Kidney capillary endothelial cell (primary cell): ENCODE measurements at places on chromosomes 11 and 22.

DNA sequence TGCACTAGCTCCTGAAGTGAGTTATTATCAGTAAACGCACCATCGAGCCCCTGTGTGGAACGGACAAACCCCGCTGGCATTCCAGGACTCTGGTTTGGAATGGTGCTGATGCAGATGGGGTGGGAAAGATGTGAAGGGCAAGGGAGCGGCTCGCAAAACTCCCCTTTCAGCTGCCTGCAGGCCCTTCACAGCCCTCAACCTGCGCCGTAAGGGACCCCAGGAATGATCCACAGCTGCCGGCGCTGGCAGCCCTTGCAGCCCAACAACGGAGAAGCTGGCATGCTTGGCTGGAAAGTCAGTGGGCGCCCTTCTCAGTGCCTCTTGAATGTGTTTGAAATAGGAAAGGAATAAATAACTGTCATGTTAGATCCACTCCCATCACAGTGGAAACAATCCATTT lies 1445.5 kb downstream of the BRD1 start:
- DNase-seq = no peak

- no peak for DNase-seq
These were observed 1234.0 kb downstream of the TBC1D22A start for GRCh38 chr22:47996446-47996857.

DNA sequence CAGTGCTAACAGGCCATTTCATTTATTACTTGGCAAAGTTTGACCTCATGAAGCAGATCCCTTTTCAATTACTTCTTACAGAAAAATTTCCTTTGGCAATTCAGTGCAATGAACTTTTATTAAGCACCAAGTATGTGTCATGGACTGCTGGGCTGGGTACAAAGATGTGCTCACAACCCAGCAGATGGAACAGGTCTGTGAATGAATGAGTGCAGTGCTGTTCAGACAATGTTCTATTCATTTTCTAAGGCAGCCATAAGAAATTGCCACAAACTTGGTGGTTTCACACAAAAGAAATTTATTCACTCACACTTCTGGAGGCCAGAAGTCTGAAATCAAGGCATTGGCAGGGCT lies 428.5 kb downstream of the SOX6 start:
- DNase-seq = no peak

- DNase-seq = no peak
These were observed 5.5 kb upstream of the P4HA3 start for GRCh38 chr11:74316772-74317505.

GRCh38 chr11:47784785-47785381 lies 17.7 kb upstream of the FNBP4 start:
- no peak for DNase-seq

GRCh38 chr22:37222440-37222971 lies 10.2 kb upstream of the SSTR3 start:
- no peak for DNase-seq

DNA sequence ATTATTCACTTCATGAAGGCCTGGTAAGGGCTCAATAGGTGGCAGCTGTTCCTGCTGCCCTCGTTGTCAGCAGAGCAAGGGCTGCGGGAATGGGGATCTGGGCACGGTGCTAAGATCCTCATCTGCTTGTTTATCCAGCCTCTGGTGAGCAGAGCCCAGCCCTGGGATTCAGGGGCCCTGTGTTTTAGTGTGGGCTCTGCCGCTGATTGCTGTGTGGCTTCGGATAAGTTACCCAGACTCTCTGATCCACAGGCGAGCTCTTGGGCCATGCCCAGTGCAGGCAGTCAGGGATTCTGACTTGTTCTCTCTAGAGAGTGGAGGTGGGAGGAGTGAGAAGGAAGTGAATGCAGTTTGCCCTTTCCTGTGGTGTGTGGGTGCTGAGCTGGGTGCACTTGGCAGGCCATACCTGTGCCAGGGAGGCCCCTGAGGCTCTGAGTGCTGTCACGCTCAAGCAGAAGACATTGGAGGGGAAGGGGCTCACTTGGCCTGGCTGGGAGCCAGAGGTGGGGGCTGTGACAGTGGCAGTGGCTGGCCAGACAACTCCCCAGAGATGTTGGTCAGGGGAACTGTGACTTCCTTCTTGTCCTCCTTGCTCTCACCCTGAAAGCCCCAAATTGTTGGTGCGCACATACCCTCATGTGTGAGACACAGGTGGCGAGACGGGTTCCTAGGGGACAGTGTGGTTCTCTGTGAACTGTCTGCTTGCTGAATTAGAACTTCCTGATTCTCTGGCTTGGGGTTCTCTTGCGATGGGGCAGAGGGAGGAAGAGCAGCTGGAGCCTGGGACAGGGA lies 43.7 kb downstream of the CD82 start:
- DNase-seq = no peak
